ENCODE measurements at places on chromosomes 13 and 19.

GRCh38 chr13:99351772-99352171 lies 44.6 kb upstream of the GPR183 start:
- no peak for DNase-seq

DNA sequence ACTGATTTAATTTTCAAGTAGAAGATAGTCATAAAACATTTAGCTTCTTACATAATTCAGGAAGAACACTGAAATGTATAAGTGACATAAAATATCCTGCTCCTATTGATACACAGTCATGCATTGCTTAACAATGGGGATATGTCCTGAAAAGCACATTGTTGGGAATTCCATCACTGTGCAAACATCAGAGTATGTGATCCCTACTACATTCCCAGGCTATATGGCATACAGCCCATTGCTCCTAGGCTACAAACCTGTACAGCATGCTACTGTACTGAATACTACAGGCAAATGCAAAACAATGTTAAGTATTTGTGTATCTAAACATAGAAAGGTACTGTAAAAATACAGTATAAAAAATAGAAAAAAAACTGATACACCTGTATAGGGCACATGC lies 723.9 kb upstream of the ARGLU1 start:
- no peak for DNase-seq

DNA sequence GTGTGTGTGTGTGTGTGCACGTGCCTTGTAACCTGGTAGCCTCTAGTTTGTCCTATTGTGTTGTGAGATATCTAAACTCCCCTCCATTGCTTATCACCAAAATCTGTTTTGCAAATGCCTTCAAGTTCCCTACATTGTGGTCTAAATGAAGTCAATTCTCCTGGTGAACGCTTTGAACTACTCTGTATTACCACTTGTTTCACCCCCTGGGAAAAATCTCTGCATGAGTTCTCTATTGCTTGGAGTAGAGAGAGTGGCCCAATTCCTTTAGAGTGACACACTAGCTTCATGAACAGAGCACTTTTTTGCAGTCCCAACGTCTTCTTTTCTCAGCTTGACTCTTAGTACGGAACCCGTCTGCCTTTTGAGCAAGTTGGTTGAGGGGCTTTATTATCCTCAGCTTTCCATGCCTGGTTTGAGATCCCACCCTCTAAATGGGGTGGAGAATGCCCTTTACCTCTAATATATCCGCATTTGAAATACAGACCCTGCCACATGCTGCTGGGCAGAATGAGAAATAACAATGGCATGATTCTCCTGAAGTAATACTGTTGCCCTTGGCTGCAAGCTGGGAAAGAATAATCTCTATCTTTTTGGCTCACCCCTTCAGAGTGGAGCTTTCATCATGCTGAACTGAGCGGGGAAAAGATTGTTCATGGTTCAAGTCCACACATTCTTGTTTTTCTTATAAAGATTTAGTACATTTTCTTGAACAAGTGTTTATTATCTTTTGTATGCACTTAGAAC lies 2545.3 kb downstream of the PCDH9 start:
- DNase-seq: no peak

GRCh38 chr13:38872693-38873092 lies 117.9 kb downstream of the STOML3 start:
- DNase-seq: peak; percentile 43

- no peak for DNase-seq
These were observed 17.4 kb downstream of the CPB2 start for GRCh38 chr13:46087481-46087880.

DNA sequence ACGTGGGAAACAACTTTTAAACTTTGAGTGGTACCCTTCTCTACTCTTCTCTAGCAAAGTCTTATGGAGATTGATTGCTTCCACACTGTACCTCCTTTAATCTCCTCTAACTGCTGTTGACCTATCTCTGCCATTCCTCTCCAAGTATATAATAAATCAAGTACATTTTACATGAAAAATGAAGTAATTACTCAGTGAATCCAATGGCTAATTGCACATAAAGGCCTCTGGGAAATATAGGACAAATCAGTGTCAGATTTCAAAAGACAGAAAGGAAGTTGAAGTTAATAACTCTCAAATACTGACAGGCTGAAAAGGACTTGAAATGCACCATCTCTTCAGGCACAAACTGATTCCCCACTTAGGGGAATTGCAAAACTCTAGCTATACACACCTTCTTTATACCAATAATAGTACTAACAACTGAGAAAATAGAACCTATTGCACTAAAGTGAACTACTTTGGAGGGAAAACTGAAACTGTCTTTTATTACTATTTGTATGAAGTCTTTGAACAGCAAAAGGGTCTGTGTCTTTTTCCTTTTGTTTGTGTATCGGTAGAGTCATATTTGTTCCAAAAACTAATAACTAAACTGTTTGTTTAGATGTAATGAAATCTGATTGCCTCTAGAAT lies 701.1 kb downstream of the PCDH9 start:
- DNase-seq: no peak

- DNase-seq: no peak
These were observed 29.0 kb downstream of the ZNF20 start for GRCh38 chr19:12111176-12111575.

GRCh38 chr13:40681341-40682146 lies 15.1 kb upstream of the FOXO1 start:
- no peak for DNase-seq

GRCh38 chr19:32824916-32825608 lies 44.5 kb downstream of the SLC7A9 start:
- no peak for DNase-seq

DNA sequence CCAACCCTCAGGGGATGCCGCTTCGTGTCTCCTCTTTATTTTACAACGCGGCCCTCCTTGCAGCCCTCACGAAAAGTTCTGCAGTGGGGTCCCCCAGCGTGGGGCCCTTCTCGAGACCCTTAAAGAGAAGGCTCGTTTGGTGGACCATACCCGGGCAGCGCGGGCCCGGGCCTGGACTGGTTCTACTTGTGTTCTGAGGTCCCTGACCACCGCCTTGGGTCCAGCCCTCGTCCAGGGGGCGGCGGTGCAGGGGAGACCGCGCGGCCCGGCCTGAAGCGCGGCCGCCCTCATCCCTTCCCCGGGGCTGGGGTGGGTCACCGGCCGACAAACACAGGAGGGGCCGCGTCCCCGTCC lies 400 bp upstream of the SERP2 start:
- DNase-seq: no peak

DNA sequence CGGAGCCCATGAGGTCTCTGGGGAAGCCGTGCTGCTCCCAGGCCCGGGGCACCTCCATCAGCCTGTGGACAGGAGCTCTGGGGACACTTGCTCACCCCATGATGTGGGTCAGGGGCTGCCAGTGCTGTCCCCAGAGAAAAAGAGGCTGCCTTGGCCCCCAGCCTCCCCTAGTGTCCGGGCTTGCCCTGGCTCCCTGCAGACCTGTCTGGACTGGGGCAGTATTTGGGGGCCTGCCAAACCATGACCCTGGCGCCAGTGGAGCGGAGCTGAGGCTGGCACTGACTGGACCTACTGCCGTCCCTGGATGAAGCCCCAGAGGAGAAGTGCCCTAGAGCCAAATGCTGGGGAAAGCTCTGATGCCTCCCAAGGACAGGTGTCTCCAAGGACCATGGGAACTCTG lies 30.4 kb downstream of the ELAVL1 start:
- DNase-seq: no peak

GRCh38 chr13:83167203-83167602 lies 715.1 kb downstream of the SLITRK1 start:
- no peak for DNase-seq

GRCh38 chr19:54162241-54162805 lies 2.8 kb upstream of the LENG1 start:
- no peak for DNase-seq

DNA sequence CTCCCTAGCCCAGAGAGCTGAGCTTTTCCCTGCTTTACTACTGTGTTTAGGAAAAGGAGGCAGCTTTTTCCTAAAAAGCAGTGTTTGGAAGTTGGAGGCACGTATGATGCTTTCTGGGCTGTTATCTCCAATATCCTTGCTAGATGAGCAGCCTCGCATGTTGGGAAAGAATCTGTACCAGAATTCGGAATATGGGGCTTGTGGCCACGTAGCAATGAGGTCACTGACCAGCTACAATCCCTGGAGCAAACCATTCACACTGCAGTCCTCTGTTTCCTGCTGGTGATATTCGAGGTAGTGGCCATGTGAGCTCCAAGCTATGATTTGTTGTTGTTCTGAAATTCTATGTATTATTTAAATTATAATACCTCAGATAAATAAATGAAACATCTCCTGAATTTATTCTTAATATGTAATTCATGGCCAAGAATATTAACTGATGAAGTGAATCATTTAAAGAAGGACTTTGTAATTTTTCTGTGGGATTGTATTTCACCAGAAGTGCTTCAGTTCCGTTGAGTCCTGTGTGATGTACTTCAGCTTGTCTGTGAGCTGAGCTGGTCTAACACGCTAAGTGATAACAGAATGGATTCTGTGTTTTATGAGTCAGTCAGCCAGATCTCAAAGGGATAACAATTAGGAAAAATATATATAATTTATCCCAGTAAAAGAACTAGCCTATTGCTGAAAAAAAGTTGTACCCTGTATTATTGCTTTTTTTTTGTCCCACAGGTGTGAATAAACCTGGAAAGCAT lies 319.5 kb downstream of the SHISA2 start:
- DNase-seq: peak; percentile 9

DNA sequence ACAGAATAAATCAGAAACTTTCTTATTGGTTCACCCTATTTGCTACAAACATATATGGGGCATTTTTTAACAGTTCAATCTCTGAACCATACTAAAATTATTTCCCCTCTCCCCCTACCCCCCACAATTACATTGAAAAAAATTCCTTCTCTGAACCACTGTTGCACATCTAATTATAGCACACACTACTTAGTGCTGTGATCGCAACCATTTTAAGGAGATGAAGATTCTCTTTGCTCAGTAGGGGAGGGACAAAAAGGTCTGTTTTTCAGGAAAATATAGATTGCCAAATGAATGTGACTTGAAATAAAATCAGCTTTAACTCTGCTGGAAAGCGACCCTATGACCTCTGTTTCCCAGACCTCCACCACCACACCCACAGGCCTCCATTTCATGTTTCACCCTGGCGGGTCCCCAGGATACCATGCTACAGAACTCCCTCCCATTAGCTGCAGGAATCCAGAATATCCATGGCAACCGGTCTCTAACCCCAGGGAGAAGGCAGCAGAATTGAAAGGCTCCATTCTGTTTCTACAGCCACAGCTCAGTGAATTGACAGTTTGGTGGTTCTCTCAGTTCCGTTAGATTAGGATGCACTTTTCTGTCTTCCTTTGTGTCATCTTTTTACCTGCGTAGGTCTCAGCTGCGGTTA lies 286.3 kb downstream of the TBC1D4 start:
- DNase-seq: no peak

GRCh38 chr13:31914843-31915242 lies 116.7 kb upstream of the FRY start:
- DNase-seq: no peak

DNA sequence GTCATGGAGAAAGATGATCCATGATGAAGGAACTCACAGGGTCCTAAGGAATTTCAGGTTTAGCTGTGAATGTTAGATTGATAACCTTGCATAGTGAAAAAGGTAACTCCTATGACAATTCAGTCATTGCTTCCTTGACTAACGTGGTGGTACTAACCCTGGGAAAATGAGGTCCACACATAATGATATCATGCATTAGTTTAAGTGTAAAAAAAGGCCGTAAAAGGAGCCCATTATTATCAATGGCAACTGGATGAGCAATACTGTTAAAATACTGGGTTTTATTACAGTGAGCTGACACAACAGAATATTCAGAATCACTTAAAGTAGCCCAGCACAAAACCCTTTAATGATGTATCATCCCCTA lies 515.4 kb downstream of the DCT start:
- no peak for DNase-seq

GRCh38 chr19:57389194-57389729 lies 392 bp upstream of the ZNF548 start:
- DNase-seq: no peak

DNA sequence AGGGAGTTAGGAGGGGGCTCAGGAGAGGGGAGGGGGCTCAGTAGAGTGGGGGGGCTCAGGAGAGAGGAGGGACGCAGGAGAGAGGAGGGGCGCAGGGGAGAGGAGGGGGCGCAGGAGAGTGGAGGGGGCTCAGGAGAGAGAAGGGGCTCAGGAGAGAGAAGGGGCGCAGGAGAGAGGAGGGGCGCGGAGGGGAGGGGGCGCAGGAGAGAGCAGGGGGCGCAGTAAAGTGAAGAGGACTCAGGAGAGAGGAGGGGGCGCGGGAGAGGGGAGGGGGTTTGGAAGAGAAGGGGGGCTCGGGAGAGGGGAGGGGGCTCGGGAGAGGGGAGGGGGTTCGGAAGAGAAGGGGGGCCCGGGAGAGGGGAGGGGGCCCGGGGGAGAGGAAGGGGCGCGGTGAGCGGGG lies 700 bp downstream of the MADCAM1 start:
- DNase-seq: no peak

- DNase-seq: no peak
These were observed 12.2 kb downstream of the UPF1 start for GRCh38 chr19:18843960-18844359.

- DNase-seq: no peak
These were observed 87.6 kb downstream of the ZNF429 start for GRCh38 chr19:21593008-21593481.

- DNase-seq: no peak
These were observed 7.2 kb downstream of the KLC3 start for GRCh38 chr19:45347570-45348366.

DNA sequence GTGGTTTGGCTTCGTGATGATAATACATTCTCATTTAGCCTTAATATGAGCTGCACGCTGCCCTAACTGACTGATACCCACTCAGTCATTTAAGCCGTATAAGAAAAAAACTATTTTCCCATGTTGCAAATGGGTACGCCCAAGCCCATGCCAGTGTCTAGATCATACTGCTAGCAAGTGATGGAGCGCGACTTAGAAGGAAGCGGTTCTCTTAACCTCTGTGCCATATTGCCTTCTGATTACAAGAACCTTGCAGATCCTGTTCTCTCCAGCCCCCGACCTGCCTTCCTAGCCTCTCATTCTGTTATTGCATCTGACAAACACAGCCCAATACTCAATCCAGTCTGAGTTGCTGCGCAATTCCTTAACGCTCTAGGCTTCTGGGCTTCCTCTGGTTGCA lies 603 bp downstream of the GPALPP1 start:
- no peak for DNase-seq

Measured in H4 (cell line).